Regular cardiac myocyte (primary cell): ENCODE measurements at places on chromosomes 5 and 9. TPM values are rescaled to one million over a fixed set of nuclear protein-coding genes. Genes with fewer than 3 reads are reported as not detected.

CTNND2 gene
- total RNA-seq = not detected in 2 replicates

APBA1 gene
- total RNA-seq = 2.5 and 3.6 TPM in 2 replicates

SMIM33 gene
- under 0.01 TPM in 1 of 2 replicates, not detected in the other for total RNA-seq

SV2C gene
- total RNA-seq = under 0.01 TPM in 1 of 2 replicates, not detected in the other

SYNPO gene
- total RNA-seq = 7.3 and 8.2 TPM in 2 replicates

TSSK1B gene
- total RNA-seq = under 0.01 TPM in 1 of 2 replicates, not detected in the other

SERF1A gene
- total RNA-seq = 7.0 and 8.8 TPM in 2 replicates

FRRS1L gene
- 0.19 and 0.28 TPM in 2 replicates for total RNA-seq

SEMA6A gene
- 0.19 and 0.28 TPM in 2 replicates for total RNA-seq

CORO2A gene
- total RNA-seq = 0.56 and 0.58 TPM in 2 replicates

PCDHGA2 gene
- total RNA-seq = 1.5 and 3.1 TPM in 2 replicates

KIAA1191 gene
- total RNA-seq = 116 and 128 TPM in 2 replicates

RANBP17 gene
- 11.9 and 18.3 TPM in 2 replicates for total RNA-seq

HAUS6 gene
- 14.9 and 19.9 TPM in 2 replicates for total RNA-seq

FAT2 gene
- total RNA-seq = under 0.01 TPM in 2 replicates

DMGDH gene
- 0.58 and 3.7 TPM in 2 replicates for total RNA-seq

FST gene
- 205 and 256 TPM in 2 replicates for total RNA-seq

ENG gene
- total RNA-seq = 24.2 and 34.3 TPM in 2 replicates

PDE6A gene
- total RNA-seq = not detected in 2 replicates

COL15A1 gene
- 5.9 and 122 TPM in 2 replicates for total RNA-seq

PPIC gene
- 54.4 and 88.0 TPM in 2 replicates for total RNA-seq

SPOUT1 gene
- 10.4 and 26.3 TPM in 2 replicates for total RNA-seq

DAB2 gene
- total RNA-seq = 34.1 and 113 TPM in 2 replicates

LPAR1 gene
- total RNA-seq = 50.7 and 58.5 TPM in 2 replicates

OLFM1 gene
- total RNA-seq = 1.2 and 5.1 TPM in 2 replicates
